ENCODE measurements at places on chromosomes 4 and X.
A peak's percentile ranks its signal among the peaks of the same experiment; 100 is the strongest.

DNA sequence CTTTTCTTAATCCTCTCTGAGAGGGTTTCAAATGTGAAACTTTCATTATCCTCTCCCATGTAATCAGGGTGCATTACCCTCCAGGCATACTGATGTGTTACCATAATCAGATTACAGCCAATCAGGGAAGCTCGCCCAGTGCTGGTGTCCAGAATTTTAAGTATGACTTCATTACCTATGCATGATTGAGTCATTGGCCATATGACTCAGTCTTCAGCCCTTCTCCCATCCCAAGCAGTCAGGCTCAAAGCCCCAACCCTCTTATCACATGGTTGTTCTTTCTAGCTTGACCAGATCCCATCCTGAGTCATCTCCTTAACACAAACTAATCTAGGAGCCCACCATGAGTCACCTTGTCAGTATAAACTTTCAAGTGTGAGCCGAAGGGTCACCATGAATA is 1668.1 kb upstream of the AGA start:
- no peak for DNase-seq

- DNase-seq: no peak
Observed at GRCh38 chrX:40132751-40133150, 35.0 kb upstream of the BCOR start.

DNA sequence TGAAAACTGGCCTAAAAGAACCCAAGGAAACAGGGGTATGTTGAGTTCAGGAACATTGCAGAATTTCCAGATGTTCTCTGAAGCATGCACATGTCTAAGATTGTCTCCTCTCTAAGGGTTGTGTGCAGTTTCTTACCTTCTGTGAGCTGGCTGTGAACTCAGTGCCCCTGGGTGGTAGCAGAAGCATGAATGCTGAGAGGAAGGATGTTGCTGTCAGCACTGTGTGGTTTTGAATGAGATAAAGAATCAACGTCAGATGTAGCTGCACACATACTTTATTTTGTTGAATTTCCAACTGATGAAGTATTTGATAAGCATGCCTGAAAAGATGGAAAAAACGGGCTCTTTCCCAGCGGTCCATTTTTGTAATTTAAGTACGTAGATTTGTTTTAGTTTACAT is 23.8 kb upstream of the CD38 start:
- no peak for DNase-seq

GRCh38 chrX:12441381-12442128 is 303.3 kb downstream of the FRMPD4 start:
- DNase-seq: no peak

DNA sequence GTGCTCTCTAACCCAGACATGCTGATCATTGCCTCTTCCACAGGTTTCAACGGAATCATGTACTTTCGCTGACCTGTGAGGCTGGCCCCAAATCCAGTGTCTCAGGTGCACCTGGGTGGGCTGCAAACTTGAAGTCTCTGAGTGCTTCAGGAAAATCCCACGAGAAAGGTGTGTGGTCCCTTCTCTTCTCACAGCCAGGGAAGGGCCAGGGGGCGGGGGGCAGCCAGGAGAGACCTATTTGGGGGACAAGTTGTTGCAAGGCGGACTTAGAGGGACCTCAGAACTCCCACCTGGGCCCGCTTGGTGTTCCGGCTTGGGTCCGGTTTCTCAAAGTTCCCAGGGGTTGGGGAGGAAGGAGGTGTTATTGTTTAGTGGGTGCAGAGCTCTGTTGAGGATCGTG is 80.0 kb downstream of the HMX1 start:
- DNase-seq: no peak

DNA sequence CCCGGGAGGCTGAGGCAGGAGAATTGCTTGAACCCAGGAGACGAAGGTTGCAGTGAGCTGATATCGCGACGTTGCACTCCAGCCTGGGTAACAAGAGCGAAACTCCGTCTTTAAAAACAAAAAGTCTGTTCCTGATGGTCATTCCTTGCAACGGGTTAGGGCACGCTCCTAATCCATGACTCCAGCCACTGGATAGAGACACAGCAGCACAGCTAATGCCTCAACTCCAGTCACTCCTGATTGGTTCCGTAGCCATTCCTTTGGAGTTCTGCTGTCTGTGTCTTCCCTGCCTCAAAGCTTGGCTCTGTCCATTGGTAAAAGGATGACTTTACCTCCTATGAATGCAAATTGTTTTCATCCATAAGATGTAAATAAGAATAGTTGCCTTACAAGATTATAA is 44.3 kb upstream of the FAM9A start:
- no peak for DNase-seq

GRCh38 chr4:156782491-156782890 is 189.1 kb downstream of the PDGFC start:
- no peak for DNase-seq

DNA sequence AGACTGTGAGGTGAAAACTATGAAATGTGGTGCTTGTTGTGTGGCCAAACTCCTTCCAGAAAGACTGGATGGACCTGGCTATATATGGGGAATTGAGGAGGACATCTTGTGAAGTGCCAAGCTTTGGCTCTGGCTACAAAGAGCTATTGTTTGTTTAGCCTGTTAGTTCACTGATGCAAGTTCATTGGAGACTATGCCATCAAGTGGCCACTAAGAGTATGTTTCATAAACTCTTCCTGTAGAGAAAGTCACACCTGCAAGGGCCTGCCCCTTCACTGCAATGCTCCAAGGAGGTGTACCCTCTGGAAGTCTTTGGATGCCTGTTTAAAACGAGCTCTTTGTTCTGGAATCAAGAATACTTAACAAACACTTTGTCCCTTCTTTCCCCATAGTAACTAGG is 382.0 kb downstream of the GABRG1 start:
- no peak for DNase-seq

DNA sequence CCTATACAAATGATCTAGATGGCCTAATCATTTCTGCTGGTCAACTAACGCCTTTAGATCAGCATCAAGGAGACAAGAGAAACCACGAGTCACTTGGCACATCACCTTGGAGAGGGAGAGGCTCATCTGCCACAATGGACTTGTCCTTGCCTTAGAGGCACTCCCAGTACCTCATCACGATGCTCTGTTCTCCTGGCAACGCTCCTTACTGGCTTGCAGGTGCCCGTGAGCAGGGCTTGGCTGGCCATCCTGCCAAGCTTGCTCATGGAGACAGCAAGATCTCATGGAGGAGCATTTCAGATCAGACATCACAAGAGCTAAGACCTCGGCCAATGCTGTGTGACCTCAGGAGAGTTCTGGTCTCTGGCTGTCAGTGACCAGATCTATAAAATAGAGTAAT is 2.7 kb upstream of the SMIM20 start:
- DNase-seq: no peak

GRCh38 chrX:130196466-130196865 is 24.7 kb downstream of the RAB33A start:
- DNase-seq: no peak

- DNase-seq: peak; percentile 33
Observed at GRCh38 chrX:71515038-71515396, 17.9 kb upstream of the OGT start.

- DNase-seq: no peak
Observed at GRCh38 chrX:154372612-154373022, 1.8 kb downstream of the FLNA start.

DNA sequence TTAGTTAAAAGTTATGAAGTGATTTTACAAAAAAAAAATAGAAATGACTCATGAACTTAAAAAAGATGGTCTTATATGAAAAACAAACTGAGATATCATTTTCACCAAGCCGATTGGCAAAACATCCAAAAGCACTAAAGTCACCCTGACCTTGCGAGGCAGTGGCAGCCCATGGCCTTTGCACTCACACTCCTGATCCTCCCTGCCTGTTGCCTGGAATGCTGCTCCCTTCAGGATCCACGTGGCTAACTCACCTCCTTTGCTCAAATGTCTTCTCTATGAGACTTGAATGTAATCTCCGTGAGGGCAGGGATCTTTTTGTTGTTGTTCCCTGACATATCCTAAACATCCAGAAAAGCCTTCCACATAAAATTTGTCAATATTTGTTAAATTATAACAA is 106.4 kb downstream of the RAPGEF2 start:
- DNase-seq: no peak

GRCh38 chrX:139113708-139114107 is 402.2 kb upstream of the FGF13 start:
- no peak for DNase-seq

DNA sequence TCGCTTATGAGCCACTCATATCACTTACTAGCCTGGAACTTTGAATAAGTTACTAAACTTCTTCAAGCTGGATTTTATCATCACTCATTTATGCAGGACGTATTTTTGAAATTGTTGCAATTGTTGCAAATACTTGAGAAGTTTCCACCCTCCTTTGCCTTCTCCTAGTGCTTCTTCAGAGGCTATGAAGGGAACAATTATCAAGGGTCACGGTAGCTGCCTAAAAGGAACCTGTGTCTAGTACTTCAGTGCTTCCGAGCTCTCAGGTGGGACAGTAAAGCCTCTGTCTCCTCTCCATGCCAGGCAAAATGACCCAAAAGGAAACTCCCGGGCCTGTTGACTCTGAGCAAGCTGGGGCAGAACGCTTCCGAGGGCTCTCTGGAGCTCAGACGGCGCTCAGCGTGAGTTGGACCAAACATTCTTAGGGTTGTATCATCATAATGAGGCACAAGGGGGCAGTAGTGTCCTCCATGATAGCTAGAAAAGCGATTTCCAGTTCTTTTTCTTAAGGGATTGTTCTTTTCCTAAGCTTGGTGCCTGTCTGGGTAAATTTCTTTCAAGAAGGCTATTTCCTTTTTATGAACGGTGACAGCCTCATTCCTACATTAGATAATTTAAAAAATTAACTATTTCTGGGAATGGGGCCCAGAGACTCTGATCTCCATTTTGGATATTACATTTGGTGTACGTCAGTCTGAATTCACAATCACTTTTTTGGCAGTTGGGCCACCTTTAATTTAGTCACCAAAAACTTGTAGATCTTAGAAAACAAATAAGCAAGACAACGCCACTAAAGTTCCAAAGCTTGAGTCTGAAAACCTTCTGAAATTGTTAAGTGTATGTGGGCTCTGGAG is 73.1 kb downstream of the PACRGL start:
- DNase-seq: peak; percentile 79

DNA sequence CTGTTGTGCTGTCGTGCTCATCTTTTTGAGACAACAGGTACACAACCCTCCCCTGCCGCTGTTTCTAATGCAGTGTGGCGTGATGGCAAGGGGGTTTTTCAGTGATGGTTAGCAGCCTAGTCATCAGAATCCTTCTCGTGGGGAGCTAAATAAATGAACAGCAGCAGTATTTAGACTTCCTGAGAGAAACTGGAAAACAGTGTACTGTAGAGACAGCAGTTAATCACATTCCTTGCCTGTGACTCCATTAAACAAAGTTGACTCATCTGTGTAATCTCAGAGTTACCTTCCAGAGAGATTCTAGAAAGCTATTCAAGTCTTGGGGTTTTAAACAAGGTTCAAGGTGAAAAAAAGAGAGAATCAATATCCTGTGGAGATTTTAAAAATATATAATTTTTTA is 1753.2 kb upstream of the PCDH7 start:
- DNase-seq: no peak

GRCh38 chr4:76035799-76036380 is at the start of gene CXCL11:
CXCL11 (minus strand) TSS chr4:76036070; CDS start chr4:76035987, 83 bp downstream.
- DNase-seq: no peak

DNA sequence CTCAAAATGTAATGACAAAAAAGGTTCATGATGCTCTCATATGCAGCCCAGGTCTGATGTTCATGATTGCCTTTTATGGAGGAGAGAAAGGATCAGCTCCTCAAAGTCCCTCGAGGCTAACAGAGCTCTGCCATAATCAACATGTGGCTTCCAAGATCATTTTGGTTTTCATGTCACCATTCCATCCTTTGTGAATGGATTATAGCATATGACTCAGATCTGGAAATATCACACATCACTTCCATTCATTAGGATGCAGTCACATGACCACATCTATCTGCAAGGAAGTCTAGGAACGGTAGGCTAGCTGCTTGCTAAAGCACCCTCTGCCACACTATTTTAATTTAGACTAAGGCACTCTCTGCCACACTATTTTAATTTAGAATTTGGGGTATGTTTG is 77.6 kb downstream of the COX18 start:
- DNase-seq: no peak

GRCh38 chr4:87235020-87235671 is 14.7 kb upstream of the KLHL8 start:
- DNase-seq: no peak

DNA sequence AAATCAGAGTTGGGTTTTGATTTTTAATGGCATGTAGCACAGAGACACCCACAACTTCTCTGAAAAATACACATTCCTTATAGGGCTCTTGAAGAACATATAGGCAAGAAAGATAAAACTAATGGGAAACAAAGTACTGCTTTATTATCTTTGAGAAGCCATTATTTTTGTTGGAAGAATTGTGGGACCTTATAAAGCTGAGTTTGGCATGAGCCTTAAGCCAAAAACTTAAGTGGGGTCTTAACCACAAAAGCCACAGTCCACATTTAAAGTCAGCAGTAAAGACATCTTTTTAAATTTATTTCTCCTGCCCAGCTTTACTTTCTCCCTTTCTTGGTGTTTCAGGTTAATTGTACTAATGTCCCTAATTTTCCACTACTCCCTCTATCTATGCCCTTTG is 1297.3 kb downstream of the C4orf33 start:
- DNase-seq: no peak

DNA sequence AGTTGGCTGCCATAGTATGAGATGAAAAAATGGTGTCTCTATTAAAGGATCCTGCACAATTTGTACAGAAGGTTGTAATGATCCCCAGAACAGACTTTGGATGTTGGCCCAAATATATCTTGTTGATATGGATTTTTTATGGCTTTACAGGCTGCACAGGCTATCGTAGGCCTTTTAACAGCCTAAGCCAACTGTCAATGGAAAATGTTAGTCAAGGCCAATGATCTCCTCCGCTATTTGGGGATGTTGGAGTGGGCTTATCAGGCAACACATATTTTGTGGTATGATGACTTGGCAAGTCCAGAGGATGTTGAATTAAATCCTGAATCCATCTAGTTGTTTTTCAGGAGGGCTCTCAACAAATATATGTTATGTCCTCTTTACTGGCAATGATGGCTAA is 42.1 kb downstream of the ZCCHC13 start:
- no peak for DNase-seq

DNA sequence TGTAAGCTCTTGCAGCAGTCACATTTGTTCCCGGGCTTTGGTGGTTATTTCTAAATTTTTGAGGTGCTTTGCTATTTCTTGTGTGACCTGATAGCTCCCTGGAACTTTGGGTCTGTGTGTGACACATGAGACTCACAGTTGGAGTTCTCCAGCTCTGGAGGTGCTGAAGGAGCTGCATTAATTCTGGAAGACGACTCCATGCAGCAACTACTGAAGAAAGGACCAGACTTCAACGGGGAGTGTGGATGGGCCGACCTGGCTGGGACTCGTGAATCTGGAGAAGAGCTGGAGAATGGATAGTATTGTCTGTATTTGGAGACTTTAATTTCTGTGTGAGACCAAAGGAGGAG is 1.5 kb downstream of the MRFAP1 start:
- DNase-seq: peak; percentile 10

- peak; percentile 87 for DNase-seq
Observed at GRCh38 chr4:47836641-47837093, 1.2 kb downstream of the CORIN start.

DNA sequence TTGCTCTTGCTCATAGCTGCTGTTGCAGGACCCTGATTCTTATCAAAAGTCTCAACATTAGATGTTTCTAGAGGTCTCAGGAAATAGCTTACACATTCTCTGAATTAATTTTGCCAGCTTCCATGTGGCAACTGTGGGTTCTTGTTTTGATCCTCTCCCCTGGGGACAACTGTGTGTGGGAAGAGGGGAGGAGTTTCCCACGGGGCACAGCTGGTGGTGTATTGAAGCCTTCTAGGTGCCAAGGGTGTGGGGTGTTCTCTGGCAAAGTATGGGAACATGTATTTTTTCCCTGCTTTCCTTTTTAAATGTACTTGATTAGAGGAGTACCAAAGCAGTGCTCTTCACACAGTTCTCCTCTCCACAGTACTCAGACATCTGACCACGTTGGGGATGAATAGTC is 212.7 kb downstream of the RPA4 start:
- no peak for DNase-seq

All from tongue (tissue), 3 donors.